Activated T-cell treated with anti-CD3 and anti-CD28 coated beads, Interleukin-2, amount 50 U/mL, for 72 hours (primary cell): ENCODE measurements at places on chromosomes 13 and 19. TPM values are rescaled to one million over a fixed set of nuclear protein-coding genes. Genes with fewer than 3 reads are reported as not detected.

B3GNT3 gene
- not detected for total RNA-seq

KCNC3 gene
- total RNA-seq = 5.2 TPM

DNA sequence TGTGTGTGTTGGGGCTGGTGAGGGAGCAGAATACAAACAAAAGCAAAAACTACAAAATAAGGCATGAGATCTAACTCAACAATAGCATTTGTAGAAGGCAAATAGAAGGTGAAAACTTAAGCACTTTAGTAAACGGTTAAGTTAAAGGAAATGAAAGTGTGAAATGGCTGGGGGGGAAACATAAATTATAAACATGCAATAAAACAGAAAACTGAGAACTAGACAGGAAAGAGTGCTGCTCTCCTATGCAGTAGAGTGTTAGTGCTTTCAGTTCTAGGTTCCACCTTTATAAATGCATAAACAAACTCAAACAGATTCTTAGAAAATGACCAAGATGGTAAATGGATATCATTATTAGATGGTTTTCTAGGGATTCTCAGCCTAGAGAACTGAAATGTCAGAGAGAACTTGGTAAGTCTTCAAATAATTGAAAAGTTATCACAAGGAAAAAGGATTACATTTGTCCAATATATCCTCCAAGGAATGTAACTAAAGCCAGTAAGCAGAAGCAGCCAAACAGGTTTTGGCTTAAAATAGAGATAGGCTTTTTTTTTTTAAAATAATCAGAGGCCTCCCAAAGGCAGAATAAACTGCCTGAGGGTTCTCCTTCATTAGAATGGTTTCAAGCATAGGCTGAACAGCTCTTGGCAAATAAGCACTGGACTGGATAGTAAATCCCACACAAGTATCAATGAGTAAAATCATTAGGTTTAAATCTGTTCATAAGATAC, 23.3 kb downstream of the RBM26 start:
- H3K36me3 ChIP-seq = peaks cover 8% of the 10 kb centered on the region
- peaks cover 76% of the 10 kb centered on the region for H3K4me1 ChIP-seq
- peak overlapping the region; percentile 48 for H3K27ac ChIP-seq
- no peak for DNase-seq
- no peaks in the 10 kb centered on the region for H3K27me3 ChIP-seq

MAG gene
- 0.83 TPM for total RNA-seq

SMIM24 gene
- total RNA-seq = 0.62 TPM

OR1I1 gene
- not detected for total RNA-seq

GFY gene
- not detected for total RNA-seq
